ENCODE measurements at places on chromosomes 1 and 21.

- DNase-seq: peak; percentile 84
Measured at GRCh38 chr21:36859744-36860501, 106.5 kb downstream of the HLCS start.

DNA sequence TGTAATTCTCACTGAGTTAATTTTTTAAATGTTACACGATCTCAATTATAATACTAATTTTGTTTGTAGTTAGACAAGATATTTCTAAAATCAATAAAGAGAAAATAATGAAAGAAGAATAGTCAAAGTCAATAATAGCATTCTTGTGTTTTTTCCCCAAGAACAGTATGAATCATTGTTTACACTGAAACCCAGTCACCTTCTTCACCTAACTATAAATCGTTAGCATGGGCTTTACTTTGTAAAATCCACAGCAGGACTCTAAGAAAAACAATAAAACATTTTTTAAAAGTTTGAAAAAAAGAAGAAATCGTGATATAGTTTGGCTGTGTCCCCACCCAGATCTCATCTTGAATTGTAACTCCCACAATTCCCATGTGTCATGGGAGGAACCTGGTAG, 234.6 kb upstream of the LYPLAL1 start:
- DNase-seq: no peak

- no peak for DNase-seq
Measured at GRCh38 chr1:188027613-188028012, 1198.9 kb downstream of the PLA2G4A start.

- no peak for DNase-seq
Measured at GRCh38 chr1:61149010-61149860, 66.9 kb downstream of the NFIA start.

- no peak for DNase-seq
Measured at GRCh38 chr1:200979574-200980451, 43.7 kb downstream of the KIF21B start.

DNA sequence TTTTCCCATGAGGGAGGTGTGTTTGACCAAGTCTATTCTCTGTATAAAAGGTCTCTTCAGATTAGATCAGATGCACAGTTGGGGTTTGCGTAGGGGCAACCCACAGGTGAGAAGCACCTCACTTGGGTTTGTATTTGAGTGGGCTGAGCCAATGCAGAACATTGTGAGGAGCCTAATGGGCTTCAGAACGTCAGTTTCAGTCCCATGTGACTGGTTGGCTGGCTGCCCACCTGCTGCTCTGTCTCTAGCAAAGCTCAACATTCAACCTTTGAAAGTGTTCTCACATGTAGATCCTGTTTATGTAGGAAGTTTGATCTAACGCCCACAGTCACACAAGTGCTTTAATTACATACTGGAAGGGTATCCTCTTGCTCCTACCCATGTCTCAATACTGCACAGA, 105.5 kb downstream of the FASLG start:
- no peak for DNase-seq

DNA sequence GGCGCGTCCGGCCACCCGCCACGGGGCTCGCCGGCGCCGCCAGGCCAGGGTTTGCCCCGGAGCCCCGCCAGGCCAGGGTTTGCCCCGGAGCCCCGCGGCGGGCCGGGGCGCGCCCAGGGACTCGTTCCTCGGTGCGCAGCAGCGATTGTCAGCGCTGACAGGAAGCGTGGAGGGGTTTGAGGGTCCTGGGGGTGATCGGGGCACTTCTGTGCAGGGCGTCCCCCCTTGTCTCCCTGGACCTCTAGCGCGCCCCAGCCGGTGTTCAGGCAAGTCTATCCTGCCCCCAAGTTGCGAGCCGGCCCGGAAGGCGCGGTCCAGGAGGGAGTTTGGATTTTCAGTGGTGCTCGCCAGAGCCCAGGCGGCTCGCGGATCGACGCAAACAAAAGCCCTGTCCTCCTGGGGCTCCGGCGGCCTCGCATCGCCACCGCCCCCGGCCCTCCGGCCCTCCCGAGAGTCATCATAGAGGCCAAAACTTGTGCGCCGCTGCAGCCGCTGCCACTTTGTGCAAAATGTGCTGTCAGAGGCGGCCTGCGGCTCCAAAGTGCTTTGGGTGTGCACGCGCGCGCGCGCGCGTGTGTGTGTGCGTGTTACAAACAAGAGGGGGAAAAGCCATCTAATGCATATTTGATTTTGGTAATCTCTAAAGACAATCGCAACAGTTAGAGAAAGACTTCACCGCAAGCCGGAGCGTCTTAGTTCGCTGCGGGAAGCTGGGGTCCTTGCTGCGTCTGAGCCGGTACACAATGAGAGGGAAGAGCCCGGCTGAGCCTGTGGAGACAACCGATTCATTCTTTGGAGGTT, 1.0 kb downstream of the ROR1 start:
- DNase-seq: peak; percentile 25

DNA sequence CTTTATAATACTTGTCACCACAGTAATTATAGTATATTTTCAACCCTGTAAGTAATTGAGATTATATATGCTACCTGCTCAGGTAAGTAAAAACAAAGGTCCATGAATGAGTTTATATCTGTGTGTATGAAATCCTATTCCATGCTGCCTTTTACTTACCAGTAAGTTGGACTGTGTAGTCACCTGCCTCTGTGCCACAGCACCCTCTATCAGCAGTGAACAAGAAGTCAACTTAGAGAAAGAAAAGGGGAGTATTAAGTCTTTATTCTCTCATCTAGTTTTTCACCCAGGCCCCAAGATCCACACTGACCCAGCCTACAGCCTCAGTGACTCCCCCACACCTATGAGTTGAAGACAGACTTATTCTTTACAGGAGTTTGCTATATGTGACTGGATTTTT, 36.9 kb upstream of the IFI16 start:
- DNase-seq: peak; percentile 6

DNA sequence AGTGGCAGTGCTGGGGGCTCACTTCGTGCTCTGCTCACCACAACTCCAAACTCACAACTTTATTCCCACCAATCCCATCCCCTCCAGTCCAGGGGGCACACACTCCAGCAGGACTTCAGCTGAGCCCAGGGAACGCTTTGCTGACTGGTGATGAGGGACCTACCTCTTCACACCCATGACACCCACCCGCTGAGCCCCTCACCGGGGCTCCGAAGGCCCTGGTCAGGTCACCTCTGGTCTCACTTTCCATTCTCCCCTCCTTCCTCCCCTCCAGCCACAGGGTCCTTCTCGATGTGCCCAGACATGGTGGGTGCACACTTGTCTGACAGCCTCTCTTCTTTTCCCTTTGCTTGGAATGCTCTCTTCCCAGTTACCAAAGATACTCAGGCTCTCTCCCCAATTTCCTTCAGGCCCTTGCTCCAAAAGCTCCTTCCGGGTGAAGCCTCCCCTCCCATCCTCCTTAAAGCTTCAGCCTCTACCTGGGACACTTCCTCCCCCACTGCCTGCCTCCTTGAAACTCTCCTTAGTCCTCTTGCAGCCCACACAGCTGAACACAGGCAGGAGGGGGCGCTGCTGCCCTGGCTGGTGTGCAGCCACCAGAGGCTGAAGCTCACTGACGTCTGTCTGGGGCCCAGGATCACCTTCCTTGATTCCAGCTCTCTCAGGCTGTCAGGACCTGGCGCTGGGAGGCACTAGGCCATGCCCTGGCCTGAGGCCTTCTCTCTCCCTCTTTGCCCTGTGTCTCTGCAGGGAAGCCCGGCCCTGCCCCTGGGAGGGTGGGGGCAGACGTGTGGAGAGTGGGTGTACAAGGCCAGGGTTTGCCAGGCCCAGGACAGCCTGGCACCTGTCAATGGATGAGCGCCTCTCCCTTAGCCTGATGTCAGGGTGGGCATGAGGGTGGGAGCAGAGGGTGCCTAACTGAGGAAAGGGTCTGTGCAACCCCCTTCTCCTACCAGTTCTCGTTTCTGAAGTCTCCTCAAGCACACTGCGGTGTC, 1.6 kb downstream of the KCNE1 start:
- DNase-seq: peak; percentile 80

DNA sequence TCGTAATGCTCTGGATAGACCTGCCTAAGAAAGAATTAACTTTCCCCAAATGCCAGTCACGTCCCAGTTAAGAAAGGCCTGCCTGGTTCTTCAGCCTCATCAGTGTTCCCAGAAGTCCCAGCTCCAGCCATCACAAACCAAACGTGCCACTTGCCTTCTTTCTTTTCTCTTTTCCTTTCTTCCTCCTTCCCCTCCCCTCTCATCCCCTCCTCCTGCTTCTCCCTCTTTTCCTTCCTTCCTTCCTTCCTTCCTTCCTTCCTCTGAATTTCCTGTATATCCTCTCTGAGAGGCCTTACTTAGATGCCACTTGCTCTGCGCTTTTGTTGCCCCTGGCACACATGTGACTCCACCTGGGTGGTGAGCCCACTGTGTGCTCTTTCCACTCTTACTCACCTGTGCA, 228.2 kb downstream of the NFIA start:
- DNase-seq: no peak

DNA sequence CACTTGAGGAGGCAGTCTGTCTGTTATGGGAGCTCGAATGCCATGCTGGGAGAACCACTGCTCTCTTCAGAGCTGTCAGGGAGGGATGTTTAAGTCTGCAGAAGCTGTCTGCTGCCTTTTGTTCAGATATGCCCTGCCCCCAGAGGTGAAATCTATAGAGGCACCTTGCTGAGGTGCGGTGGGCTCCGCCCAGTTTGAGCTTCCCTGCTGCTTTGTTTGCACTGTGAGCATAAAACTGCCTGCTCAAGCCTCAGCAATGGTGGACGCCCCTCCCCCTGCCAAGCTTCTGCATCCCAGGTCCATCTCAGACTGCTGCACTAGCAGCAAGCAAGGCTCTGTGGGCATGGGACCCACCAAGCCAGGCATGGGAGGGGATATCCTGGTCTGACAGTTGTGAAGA, 247.5 kb downstream of the LMX1A start:
- no peak for DNase-seq

GRCh38 chr1:58397187-58397820, 149.2 kb downstream of the OMA1 start:
- DNase-seq: no peak

DNA sequence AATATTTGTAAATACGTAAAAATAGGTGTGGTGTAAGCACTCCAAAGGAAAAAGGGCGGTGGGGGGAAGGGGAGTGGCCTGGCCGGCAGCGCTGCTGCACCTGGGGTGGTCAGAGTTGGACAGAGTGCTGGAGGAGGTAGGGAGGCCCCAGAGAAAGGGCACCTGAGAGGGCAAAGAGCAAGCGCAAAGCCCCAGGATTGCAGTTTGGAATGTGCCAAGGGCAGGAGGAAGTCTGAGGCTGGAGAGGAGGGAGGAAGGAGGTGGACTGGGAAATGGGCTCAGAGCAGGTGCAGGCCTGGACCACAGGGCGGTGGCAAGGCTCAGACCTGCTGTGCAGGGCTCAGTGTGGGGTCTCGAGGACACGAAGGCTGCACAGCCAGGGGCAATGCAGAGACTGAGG, 30.6 kb downstream of the LDLRAP1 start:
- DNase-seq: peak; percentile 51

- no peak for DNase-seq
Measured at GRCh38 chr1:153968000-153968363, 280 bp downstream of the CREB3L4 start.

- no peak for DNase-seq
Measured at GRCh38 chr1:3042481-3042880, 21.2 kb downstream of the ACTRT2 start.

GRCh38 chr1:60668585-60668984, 413.8 kb upstream of the NFIA start:
- no peak for DNase-seq

- no peak for DNase-seq
Measured at GRCh38 chr1:72724951-72725861, 442.9 kb upstream of the NEGR1 start.

DNA sequence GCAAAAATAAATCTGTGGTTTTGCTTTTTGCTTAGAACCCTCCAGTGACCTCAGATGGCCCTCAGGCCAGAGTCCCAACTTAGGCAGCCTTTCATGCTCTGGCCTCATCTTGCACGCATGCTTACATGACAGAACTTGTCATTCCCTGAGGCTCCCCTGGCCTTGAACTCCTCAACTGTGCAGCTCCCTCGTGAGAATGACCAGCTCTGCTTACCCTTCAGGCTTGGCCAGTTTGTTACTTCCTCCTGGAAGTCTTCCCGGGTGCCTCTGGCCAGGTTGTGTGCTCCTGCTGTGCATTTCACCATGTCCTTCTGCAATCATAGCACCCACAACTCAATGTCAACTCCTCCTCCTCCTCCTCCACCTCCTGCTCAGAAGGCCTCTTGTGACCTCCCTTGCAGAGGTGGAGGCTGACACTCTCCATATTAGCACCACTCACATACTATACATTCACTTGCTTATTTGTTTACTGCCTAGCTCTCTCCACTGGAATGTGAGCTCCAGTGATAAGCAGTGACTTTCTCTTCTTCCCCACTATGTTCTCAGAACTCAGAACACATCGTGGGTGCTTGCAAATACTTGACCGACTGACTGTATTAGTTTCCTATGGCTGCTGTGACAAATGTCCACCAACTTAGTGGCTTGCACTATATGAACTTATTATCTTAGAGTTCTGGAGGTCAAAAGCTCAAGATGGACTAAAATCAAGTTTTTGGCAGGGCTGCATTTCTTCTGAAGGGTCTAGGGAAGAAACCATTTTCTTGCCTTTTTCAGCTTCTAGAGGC, 41.9 kb downstream of the RCSD1 start:
- DNase-seq: no peak

GRCh38 chr1:209839875-209840546, 12.2 kb downstream of the UTP25 start:
- peak; percentile 40 for DNase-seq

DNA sequence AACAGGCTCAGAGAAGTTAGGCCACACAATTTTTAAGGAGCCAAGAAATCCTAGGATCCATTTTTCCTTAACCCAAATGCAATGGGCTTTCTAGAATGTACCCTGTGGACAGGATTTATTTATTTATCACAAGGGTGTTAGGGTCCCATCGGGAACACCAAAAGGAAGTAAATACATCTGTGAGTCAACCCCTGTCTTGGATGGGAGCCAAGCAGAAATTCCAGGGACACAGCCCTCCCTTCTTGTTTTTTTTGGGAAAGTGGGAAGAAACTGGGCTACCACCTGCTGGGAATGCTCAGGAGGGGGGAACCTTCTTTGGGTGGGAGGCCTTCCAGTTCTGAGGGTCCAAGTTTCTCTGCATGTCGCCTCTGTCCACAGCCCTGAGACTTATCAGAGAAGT, 1.3 kb downstream of the CRNN start:
- no peak for DNase-seq

- DNase-seq: peak; percentile 53
Measured at GRCh38 chr1:9842781-9843575, 19.2 kb upstream of the CLSTN1 start.

DNA sequence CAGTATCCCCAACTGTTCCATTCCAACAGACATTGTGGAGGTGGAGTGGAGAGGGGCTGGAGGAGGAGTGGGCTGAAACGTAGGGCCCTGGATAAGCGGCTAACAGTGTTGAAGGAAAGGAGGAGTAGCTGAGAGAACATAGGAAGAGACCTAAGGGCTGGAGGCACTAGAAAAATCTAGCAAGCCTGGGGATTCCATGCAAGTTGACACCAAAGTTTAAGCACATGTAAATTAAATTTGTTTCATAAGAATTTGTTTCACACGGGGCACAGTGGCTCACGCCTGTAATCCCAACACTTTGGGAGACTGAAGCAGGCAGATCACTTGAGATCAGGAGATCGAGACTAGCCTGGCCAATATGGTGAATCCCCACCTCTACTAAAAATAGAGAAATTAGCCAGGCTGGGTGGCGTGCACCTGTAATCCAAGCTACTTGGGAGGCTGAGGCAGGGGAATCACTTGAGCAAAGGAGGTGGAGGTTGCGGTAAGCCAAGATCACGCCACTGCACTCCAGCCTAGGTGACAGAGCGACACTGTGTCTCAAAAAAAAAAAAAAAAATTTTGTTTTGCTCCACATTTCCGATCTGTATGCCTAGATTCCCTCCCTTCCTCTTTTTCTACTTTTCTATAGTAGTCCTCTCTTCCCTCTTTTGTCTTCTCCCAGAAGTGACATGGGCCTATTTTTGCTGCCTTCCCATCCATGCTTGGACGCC, 530 bp upstream of the CD244 start:
- no peak for DNase-seq
